ENCODE measurements at places on chromosomes 5 and 9.

- DNase-seq = no peak
Measured at GRCh38 chr5:45284436-45284835, 411.7 kb downstream of the HCN1 start.

GRCh38 chr9:100088202-100088601 is 10.6 kb downstream of the ERP44 start:
- no peak for DNase-seq

GRCh38 chr9:81430727-81431126 is 258.6 kb downstream of the TLE1 start:
- DNase-seq = no peak

DNA sequence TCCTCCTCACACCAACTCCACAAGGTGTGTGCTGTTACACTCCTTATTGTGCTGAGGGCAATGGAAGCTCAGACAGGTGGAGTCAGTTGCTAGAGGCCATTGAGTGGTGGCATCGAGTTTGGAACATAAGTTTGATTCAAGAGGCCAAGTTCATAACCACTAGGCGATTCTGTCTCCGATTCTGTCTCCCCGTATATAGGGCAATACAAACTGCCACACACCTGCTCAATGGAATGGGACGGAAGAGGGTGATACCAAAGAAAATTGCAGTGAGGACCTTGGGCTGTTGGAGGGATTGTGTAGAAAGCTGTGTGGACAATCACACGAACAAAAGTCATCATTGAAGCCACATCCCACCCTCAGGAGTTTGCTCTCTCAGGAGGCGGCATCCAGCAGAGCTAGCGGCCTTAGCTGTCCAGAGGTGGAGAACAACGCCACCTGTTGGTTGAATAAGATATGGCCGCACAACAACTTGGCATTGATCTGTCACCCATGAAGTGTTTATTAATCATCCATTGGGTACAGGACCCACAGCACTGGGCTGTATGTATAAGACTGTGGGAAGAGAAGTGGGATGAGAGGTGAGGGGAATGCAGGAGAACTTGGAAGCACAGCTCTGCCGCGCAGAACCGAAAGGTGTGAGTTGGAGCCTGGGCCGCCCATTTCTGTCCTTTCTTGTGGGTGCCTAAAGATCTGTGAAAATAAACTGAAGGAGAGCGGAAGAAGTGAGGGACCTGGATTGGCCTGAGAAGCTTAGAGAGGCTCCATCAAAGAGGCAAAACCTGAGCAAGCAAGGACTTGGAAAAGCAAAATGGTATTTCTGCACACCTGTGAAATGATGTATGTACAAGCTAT is 16.1 kb upstream of the NEUROG1 start:
- peak; percentile 61 for DNase-seq

GRCh38 chr9:97820373-97820772 is 32.7 kb upstream of the FOXE1 start:
- no peak for DNase-seq

DNA sequence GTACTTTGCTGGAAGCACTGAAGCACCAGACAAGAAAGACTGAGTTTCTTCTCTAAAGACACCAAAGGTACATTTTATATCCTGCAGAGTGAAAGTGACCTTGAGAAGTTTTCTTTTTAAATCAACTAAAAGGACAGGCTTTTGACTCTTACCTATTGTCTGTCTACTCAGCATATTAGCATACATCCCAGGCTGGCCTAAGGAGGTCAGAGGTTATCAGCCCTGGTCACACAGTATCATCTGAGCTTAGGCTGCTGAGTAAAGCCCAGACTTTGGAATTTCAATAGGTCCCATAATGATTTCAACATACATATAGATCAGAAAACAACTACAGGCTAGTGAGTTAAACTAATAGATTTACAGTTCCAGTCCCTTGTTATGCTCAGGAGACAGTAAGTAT is 10.1 kb upstream of the CDH9 start:
- DNase-seq = no peak

DNA sequence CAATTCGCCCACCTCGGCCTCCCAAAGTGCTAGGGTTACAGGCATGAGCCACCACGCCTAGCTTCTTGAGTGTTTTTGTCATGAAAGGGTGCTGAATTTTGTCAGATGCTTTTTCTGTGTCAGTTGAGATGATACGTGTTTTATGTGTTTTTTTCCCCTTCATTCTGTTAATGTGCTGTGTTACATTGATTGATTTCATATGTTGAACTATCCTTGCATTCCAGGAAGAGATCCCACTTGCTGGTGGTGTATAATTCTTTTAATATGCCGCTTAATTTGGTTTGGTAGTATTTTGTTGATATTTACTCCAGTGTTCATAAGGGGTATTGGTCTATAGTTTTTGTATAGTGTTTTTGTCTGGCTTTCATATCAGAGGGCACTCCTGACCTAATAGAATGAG is 13.6 kb downstream of the ZBTB43 start:
- DNase-seq = no peak

GRCh38 chr5:82817897-82818676 is 259.1 kb downstream of the TMEM167A start:
- no peak for DNase-seq

DNA sequence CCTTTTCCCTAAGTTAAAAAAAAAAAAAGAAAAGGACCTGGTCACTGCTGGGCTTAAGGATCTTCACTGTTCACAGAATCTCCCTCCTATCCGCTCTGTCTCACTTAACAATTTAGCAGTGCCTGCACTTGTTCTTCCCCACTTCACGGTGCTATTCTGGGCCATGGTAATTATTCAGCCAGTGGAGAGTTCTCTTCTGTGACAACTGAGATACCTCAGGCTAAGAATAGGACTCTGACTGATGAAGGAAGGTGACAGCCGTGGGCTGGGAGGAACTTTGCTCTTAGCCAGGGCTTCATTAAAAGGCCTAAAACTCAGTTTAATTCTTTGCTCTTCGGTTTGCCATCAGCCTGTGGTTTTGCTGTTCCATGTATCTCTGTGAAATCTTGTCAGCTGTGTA is 51.9 kb upstream of the ENTREP1 start:
- DNase-seq = no peak

DNA sequence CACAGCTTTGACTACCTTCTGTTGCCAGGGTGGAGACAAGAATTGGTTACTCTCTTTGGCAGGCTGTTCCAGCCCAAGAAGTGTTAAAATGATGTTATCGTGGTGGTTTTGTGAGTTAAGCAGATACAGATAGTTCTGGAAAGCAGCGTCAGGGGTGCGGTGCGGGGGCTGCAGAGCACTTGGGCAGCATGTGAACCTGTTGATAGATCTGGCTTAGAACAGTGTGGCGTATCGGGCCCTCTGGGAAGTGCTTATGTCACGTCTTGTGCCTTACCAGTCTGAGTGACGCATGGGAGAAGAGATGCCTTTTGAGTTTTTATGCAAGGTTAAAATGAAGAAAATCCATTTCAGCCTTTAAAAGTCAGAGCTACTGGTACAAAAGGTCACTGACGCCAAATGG is 152.5 kb downstream of the PRKACG start:
- DNase-seq = no peak

- DNase-seq = no peak
Measured at GRCh38 chr5:58122157-58122556, 337.7 kb downstream of the PLK2 start.

DNA sequence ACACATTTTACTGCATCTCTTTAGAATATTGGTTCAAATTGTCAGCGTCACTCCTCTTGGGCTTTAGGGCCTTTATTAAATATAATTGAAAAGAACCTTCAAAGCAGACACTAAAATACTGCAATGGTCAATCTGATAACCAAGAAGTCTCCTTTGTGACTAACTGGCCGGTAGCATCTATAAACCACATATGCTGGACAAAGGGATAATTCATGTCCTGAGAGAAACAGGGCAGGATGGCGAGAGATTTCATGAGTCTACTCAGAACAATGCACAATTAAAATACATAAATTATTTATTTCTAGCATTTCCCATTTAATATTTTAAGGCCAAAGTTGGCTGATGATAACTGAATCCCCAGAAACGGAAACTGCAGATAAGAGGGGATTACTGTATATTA is 1083.4 kb upstream of the CDH18 start:
- no peak for DNase-seq

GRCh38 chr9:98066235-98066634 is 9.7 kb downstream of the NANS start:
- DNase-seq = no peak

GRCh38 chr9:26129217-26129616 is 451.0 kb upstream of the TUSC1 start:
- DNase-seq = no peak

- DNase-seq = no peak
Measured at GRCh38 chr9:132126680-132127236, 35.1 kb upstream of the NTNG2 start.

DNA sequence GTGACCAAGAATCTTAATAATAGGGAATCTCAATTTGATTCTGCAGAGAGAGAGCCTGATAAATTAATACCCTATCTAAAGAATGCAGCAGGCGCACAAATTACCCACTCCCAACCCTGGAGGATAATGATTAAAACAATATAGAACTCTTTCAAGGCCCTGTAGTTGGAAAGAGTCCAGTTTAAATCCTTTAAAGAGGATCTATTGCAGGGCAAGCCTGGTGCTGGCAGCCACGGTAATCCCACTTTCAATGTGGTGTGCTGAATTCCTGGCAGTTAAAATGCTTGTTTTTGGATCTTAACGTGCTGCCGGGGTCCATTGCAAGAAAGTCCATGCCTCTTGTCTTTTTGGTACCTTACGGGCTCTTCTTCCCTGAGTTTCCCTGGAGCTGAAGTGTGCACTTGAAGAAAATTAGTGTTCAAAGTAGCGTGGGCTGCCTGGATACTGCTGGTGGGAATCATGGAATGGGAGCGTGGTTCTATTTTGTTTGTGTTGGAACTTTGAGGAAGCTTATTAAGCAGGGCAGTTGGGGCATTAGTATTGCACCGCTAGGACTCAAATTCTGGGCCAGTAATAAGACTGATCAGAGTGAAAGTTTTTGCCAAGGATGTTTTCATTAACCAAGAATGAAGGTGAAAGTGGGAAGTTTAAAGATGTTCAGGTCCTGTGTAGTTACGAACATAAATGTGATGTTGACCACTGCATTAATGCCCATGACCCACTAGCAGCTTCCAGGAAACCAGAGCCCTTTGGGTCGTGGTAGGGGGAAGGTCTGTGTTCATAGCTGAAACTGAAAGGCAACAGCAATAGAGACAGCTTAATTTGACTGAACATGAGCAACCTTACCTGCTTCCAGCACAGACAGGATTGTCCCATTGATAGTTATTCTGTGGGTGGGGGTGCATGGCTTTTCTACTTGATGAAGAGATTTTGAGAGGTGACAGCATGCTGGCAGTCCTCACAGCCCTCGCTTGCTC is 20.8 kb downstream of the MARCHF6 start:
- DNase-seq = no peak

- no peak for DNase-seq
Measured at GRCh38 chr5:179154346-179154990, 94.3 kb downstream of the ZNF354C start.

DNA sequence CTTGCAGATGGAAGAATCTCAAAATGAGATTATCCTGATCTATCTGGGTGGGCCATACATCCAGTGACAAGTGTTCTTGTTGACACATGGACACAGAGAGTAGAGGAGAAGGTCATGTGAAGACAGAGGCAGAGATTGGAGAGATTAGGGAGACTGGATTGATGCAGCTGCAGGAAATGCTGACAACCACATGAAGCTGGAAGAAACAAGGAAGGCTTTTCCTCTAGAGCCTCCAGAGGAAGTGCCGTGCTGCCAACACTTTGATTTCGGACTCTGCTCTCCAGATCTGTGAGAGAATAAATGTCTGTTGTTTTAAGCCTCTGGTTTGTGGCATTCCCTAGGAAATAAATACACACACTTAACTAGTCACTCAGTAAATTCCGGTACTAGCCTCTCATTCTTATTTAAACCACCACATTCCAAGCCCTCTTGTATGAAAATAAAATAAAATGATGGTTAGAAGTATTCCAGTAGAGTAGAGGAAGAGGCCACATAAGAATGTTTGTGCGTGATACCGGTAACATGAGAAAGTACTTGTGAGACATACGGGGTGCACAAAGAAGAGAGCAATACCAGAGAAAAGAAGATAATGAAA is 110.9 kb upstream of the DMAC1 start:
- no peak for DNase-seq

DNA sequence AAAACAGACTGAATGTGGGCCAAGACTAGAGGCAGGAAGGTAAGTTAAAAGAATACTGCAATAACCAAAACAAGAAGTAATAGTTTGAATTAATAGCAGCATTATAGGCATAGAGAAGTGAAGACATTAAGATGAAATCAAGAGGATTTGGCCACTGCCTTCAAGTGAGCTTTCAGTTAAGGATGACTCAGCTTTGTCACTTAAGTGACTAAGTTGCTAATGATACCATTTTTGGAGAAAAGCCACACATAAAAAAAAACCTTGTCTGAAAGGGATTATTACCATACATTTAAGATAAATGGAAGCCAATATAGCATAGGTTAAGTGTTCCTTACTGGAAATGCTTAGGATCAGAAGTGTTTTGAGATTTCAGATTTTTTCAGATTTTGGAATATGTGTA is 57.0 kb downstream of the ECPAS start:
- peak; percentile 43 for DNase-seq

GRCh38 chr9:108196332-108197007 is 659.3 kb downstream of the ACTL7B start:
- no peak for DNase-seq

DNA sequence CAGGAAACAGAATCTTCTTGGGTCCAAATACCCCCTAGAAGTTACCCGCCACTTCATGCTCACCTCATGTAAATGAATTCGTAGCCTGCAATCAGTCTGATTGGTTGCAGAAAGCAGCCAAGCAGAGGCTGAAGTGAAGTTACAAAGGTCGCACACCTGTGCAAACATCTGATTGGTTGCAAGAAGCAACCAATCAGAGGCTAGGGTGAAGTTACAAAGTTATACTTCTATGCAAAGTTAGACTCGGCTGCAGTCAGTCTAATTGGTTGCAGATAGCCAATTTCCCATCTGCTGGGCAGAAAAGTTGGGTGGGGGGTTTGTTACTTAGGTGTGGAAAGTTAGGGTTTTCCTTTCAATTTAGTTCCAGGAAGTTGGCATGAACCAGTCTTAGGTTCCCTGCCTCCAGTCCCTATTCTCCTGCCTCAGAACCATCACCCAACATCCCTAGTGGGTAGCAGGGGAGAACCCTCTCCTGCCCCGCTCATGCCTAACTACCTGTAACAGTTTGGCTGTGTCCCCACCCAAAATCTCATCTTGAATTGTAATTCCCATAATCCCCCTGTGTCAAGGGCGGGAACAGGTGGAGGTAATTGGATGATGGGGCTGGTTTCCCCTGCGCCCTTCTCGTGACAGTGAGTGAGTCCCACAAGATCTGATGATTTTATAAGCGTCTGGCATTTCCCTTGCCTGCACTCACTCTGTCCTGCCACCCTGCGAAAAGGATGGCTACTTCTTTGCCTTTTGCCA is 1.2 kb upstream of the RUSC2 start:
- DNase-seq = no peak

DNA sequence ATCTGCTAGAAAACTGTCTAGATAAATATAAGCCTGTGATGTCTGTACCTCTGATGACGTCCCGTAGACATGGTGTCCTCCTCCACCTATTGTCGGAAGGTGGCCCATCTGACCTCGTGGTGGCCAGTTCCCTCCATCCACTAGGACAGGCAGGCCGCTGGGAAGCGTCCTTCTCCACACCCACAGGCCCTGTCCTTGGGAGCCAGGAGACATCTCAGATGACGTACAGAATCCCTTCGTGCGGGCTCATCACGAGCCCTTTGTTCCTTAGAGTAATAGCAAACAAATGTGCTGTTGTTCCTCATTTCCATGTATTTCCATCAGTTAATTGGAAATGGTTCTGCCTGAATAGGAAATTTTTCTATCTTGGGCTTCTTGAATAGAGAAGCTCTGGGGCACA is 38.3 kb upstream of the TENT4A start:
- DNase-seq = no peak
